Activated effector memory CD4-positive, alpha-beta T cell treated with Interleukin-2 at 50 U/mL for 16 hours (primary cell): ENCODE measurements at places on chromosomes 13 and 19.

GRCh38 chr13:38872693-38873092, 117.9 kb downstream of the STOML3 start:
- DNase-seq = no peak

DNA sequence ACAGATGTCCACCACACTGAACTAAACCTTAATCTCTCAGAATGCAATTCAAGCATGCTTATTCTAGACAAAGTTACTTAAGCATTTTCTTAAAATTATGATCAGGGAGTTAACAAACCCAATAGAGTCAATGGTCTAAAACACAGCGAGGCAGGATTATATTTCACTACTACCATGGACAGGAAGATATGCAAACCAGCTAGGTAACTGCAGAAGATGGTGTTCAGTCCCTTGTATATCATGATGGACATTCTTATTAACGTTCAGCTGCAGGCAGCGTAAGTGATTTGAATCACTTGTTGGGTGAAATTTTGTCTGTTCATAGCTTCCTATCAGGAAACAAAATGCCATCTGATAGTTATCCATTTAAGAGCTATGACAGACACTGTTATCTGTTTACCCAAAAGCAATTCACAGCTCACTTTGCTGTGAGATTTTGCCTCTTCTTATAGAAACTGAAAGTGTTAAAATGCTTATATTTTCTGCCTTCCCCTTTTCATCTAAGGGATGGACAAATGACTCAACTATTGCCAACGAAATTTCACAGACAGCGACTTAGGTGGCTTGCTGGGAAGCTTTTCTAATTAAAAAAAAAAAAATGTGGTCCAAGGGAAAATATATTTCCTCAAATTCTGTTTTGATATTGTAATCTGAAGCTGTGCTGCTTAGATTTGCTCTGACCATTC, 591.9 kb downstream of the DACH1 start:
- no peak for DNase-seq

GRCh38 chr19:51751655-51752054, at the start of gene FPR1:
Gene FPR1 (minus strand): TSS chr19:51751878. CDS start chr19:51746994, 4,884 bp downstream.
- no peak for DNase-seq

GRCh38 chr19:14978161-14978776, 1.4 kb downstream of the SLC1A6 start:
- no peak for DNase-seq

DNA sequence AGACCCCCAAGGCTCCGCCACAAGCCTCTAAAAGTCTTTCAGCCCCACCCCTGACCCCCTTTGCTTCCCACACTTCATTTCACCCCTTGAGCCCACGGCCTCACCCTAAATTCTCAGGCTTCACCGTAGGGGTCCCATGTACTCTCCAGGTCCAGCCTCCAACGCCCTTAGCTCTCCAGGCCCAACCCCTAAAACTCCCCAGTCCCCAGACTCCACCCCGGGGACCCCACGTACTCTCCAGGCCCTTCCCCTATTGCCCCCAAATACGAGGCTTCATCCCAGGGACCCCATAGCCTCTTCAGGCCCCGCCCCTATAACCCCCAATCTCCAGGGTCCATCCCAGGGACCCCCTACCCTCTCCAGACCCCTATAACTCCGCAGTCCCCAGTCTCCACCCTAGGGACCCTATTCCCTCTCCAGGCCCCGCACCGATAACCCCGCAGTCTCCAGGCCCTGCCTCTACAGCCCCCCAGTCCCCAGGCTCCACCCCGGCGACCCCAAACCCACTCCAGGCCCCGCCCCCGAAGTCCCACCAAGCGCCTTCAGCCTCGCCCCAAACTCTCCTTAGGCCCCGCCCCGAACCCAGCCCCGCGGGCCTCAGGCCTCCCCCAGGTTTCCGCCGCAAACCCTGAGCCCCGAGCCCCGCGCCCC, 619 bp downstream of the MED16 start:
- no peak for DNase-seq

DNA sequence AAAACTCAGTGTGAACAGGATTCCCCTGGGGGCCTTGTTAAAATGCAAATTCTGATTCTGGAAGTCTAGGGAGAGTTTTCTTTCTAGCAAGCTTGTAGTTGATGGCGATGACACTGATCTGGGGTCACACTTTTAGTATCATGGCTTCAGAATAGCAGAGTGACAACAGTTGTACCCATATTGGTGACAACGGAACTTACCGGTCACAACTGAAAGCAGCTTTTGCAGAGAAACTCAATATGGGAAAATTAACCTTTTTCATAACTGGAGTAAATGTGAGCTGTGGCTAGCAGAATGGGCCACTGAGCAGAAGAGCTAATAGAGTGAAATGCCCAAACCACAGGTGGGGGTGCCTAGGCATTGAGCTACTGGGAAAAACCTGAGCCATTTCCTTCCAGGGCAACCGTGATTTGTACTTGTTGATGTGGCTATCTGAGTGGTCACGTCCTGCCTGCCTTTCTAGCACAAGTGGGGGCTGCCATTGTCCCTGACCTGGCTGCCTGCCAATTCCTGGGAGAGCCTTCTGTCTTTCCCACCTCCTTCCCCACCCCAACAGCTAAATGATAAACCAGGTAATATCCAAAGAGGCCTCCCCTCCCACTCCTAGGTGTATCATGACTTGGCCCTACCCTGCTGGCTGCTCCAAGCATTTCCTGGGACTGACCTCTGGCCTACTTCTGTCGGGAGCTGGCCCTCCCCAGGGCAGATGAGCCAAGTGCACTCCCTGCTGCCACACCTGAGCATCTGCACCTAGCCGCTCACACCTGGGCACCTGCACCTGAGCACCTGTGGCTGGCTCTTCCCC, 1.7 kb upstream of the SLC10A2 start:
- no peak for DNase-seq

DNA sequence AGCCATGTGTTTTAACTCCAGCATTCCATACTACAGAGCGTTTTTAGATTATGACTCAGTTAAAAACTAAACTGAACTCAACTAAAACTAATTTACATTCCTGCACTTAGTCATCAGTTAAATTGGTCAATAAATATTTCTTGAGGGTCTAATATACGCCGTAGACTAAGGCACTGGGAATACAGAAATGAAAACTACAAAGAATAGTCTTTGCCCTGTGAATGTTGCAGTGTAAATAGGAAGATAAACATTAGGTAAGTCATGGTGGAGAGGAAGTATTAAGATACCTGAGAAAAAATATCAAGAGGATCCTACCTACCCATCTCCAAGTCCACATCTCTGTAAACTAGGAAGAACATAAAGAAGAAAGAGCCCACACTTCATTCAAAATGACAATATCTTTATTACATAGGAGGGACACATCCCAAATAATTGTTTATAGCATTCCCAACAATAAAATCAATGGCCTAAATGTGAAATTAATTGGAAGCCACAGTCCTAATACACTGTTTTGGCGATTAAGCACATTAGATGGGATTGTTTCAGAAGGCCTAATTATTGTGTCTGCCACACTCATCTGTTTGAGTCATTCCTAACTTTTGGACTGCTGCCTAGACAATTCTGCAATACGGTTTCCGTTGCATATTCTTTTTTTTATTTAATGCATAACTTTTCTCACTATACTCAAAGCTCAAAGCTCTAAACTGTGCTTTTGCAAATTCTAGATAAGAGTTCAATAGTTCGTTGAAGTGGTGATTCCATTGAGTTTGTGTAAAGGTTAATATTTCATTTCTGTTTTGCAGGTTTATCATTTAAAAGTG, 52.9 kb downstream of the MBNL2 start:
- DNase-seq = no peak

GRCh38 chr19:17762505-17763229, 11.4 kb downstream of the FCHO1 start:
- no peak for DNase-seq

DNA sequence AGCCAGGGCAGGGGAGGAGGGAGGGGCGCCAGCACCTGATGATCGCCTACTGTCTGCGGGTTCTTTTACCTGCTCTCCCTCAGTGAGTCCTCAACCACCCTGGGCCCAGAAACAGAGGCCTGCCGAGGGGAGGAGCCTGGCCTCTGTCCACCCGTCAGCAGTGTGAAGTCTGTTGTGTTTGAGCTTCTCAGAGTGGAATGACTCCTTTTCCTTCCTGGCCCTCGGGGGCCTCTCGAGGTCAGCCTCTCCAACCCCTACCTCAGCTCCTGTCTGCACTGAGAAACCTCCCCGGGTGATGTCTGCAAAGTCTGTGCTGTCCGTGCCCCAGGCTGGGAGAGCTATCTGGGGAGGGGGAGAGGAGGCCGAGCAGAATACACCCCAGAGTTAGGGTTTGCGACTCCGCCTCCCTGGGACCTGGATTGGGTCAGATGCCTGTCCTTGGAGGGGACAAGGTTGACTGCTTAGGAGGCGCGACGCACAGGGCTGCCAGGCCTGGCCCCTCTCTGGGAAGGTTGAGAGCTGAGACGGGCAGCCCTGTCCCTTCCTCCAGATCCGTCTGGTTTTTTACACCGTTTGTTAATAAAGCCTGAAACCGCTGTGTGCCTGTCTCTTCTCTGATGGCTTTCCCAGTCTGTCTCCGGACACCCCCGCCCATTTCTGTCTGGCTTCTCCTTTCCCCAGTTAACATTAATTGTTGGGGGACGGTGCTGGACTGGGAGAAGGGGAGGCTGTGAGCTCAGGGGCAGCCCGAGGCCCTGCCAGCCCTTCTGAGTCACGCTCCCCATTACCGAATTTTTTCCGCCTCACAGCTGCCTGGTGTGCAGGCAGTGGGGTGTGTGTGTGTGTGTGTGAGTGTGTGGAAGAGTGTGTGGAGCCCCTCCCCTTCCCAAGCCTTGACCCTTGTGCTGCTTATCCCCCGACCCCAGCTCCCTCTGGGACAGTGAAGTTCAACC, 989 bp upstream of the SSC5D start:
- no peak for DNase-seq

- DNase-seq = no peak
Observed at GRCh38 chr19:33517922-33518321, 3.7 kb downstream of the PEPD start.

GRCh38 chr13:62294244-62294643, 878.6 kb upstream of the PCDH20 start:
- no peak for DNase-seq

DNA sequence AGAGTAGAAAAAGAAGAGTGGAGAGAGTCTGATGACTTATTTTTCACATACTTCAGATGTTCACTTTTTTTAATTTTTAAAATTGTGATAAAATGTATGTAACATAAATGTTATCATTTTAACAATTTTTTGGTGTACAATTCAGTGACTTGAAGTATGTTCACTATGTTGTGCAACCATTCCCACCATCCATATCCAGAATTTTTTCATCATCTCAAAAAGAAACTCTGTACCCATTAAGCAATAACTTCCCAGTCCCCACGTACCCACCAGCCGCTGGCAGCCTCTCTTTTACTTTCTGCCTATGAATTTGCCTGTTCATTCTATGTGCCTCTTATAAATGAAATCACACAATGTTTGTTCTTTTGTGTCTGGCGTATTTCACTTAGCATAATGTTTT, 43.3 kb downstream of the SKA3 start:
- DNase-seq = no peak

GRCh38 chr13:30341815-30342570, 34.6 kb upstream of the KATNAL1 start:
- DNase-seq = no peak

DNA sequence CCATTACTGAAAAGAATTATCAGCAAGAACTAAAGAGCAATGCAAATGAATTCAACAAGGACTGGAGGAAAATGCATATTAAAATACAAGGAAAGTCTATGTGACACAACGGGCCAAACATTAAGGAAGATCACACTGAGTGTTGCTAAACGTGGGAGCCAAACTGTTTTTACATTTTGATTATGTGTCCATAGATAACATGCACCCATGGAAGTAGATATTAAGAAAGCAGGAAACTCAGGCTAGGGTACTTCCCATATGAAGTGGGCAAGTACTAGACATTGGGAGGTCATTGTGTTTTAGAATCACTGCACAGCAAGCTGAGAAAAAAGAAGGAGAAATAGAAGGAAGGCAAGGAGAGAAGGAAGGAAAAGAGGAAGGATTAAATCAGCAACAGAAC, 161.8 kb downstream of the KCTD12 start:
- no peak for DNase-seq

DNA sequence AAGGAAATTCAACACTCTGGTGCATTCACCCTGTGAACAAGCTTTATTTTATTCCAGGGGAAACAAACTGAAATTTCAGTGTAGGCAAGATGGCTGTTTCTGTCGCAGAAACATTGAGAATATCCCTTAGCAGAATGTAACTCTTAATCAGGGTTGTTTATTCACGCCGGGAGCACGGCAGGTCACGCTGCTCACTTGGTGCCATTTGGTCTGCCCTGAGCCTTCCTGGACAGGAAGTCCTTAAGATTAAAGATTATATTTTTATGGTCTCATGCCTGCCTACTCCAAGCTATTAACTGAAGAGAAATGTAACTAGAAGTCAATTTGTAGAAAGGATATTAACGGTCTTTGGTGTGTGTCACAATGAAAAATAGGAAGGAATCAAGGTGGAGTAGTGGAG, 185.3 kb upstream of the ARGLU1 start:
- DNase-seq = no peak

DNA sequence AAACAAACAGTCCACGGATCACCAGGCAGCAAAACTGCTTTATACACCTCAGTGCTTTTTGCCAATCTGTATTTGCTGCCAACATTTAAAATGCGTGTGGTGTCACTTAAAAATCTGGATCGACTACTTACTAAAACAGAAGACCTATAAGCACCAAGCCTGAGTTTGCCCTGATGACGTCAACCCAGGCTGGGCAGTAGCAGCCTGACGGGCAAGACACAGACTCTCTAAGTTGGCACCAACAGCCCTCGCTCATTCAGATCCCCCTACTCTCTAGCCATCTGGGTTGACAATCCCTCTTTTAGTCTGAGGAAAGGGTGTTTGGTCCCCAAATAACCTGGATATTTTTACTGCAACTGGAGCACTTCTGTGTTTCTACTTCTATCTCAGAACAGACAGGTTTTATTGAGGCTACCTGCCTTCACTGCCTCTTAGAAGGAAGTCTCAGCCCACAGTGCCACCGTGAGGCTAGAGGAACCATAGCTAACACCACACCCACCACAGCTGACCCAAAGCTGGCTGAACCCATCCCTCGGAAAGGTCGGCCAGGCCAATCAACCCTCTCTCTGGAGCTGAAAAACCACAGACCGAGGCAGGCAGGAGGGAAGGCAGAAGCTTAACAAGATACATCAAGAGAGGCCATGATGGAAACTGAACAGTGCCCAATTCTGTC, 6.9 kb downstream of the SUGP2 start:
- no peak for DNase-seq

DNA sequence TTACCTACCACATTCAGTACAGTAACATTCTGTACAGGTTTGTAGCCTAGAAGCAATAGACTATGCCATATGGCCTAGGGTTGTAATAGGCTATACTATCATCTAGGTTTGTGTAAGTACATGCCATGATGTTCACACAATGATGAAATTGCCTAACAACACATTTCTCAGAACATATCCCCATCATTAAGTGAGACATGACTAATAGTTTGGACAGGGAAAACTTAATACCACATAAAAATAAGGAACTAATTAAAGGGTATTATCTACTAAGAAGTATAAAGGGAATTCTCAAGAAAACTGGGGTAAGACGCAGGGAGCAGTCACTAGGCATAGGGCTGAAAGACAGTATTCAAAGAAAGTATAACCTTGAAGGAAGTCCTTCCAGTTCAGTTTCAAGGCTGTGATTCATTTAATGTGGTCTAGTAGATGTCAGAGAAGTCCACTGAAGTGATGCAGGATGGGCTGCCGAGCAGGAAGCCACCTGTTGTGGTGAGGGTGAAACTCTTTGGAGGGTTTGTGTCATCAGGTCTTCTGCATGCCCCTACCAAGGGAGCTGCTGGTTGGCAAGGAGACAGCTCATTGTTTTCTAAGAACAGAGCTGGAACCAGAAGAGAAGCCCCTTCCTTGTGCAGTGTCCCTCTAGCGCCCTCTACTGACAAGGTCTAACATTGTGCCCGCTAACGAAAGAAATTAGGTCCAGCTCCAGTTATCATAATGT, 122.9 kb downstream of the OLFM4 start:
- no peak for DNase-seq
